ENCODE measurements at places on chromosomes 7 and 10. TPM values are rescaled to one million over a fixed set of nuclear protein-coding genes. Genes with fewer than 3 reads are reported as not detected.

IQCE gene
- total RNA-seq, result 9.6 TPM

ADK gene
- 13.1 TPM for total RNA-seq

GDF2 gene
- total RNA-seq, result not detected

TMEM236 gene
- 0.05 TPM for total RNA-seq

SAMD9 gene
- total RNA-seq, result 0.56 TPM

RBM17 gene
- 113 TPM for total RNA-seq

ANLN gene
- 17.8 TPM for total RNA-seq

SLC13A1 gene
- not detected for total RNA-seq

HOXA2 gene
- total RNA-seq, result 1.1 TPM

ASB10 gene
- total RNA-seq, result not detected

ADRA2A gene
- 1.5 TPM for total RNA-seq

TEX47 gene
- total RNA-seq, result not detected

ANXA8L1 gene
- total RNA-seq, result not detected

TNS3 gene
- 7.5 TPM for total RNA-seq

KCNIP2 gene
- total RNA-seq, result 7.7 TPM

PRSS2 gene
- 2.0 TPM for total RNA-seq

HABP2 gene
- not detected for total RNA-seq

LDB1 gene
- 160 TPM for total RNA-seq

KIAA1549 gene
- 10.8 TPM for total RNA-seq

TBC1D12 gene
- total RNA-seq, result 9.3 TPM

OR6V1 gene
- not detected for total RNA-seq

BAIAP2L1 gene
- total RNA-seq, result 20.6 TPM

RPP38 gene
- 13.0 TPM for total RNA-seq

TAS2R16 gene
- total RNA-seq, result not detected

SEC61G gene
- 129 TPM for total RNA-seq

TRUB1 gene
- 15.4 TPM for total RNA-seq

DPY19L1 gene
- 33.6 TPM for total RNA-seq

MUC12 gene
- 1.3 TPM for total RNA-seq

PTPRN2 gene
- 0.18 TPM for total RNA-seq

ABCC2 gene
- 1.9 TPM for total RNA-seq

OR2A12 gene
- not detected for total RNA-seq

BMPER gene
- total RNA-seq, result 2.5 TPM

NUTM2E gene
- 0.46 TPM for total RNA-seq

DOCK4 gene
- 99.2 TPM for total RNA-seq

CFAP70 gene
- 1.7 TPM for total RNA-seq

AVPI1 gene
- total RNA-seq, result 0.67 TPM

PON1 gene
- 1.5 TPM for total RNA-seq

TNRC18 gene
- 91.8 TPM for total RNA-seq
